Large intestine (tissue), 12 donors: ENCODE measurements at places on chromosomes 2 and 18.
A peak's percentile ranks its signal among the peaks of the same experiment; 100 is the strongest.

DNA sequence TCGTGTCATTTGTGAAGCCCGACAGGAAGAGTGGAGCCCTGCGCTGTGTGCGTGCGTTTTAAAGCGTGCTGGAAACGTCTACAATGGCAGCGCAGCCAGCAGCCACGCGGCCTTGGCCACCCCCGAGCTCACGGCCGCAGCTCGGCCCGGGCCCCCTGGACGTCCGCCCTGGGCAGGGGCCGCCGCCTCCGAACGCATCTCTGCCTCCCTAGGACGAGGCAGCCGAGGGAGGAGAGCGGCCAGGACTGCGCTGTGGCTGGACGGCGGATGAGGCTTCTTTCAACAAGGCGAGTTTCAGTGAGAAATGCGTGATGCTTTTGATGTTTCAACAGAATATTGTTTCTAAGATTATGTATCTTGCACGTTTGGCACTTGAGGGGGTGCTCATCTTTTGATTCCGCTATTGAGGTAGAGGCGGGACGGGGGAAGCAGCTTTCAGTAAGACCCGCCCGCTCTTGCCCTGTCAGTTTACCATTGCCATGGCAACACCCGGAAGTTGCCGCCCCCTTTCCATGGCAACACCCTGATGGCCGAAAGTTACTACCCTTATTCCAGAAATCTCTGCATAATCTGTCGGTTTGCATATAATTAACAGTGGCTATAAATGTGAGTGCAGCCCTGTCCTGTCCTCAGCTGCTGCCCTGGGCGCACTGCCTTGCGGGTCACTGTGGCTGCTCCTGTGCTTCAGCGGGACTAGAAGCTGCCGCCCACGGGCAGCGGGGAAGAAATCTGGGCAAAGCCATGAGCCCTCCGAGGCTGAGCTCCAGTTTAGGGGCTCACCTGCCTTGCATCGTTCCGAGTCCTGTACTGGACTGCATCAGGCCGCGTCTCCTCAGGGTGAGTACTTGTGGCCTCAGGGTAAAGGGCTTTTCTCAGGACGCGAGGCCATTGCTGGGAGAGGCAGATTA is 38.6 kb downstream of the ADNP2 start:
- peak; percentile 74 for DNase-seq

DNA sequence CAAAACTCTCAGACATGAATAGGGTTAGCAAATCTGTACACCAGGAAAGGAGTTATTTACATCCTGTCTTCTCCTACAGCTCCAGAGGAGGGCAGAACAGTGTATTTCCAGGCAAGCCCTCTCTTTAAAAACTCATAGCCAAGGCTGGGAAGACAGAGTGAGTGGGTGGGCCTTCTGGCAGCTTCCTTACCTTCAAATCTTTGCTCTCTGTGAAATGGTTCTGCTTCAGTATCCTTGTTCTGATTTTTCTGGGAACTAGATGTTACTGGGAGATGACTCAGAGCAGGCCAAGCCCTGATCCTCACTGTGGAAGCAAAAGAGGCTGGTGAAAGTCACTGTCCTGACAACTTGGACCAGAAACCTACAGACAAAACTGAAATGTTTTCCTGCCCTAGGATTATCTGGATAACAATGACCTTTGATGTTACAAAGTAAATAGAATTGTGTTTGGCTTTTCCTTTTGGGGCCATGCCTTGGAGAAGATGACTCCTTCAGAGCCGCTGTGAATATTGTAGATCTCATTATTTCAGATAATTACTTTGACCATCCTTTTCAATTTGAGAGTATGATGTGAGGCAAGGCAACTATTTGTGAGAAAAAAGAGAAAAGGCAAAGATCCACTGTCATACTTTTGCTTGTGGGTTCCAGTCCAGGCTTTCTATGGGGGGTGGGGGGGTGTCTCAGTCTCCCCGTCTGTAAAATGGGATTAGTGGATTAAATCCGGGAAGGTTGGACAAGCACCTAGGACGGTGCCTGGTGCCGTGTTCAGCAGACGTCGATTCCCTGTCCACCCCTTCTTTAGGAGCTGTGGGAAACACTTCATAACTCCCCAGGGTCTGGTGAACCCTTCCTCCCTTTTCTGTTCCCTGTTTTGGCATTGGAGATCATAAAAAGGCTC is 644 bp upstream of the QPCT start:
- no peak for DNase-seq

- DNase-seq, result peak; percentile 56
These were observed 96.5 kb upstream of the PIEZO2 start for GRCh38 chr18:11245879-11246278.

- no peak for DNase-seq
These were observed 910.7 kb upstream of the FANCL start for GRCh38 chr2:59151805-59152204.

DNA sequence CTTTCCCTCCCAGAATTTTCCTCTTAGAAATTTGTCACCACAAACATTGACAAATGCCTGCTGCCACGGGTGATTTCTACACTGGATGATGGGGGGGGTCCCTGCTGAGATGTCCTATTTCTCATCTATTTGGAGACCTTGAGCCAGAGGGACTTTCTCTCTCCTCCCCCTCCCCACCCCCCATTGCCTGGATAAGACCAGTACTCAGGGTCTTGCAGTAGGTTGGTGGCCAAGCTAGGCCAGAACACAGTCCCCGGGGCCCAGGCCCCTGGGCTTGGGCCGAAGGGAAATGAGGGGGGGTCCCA is 560 bp upstream of the DUSP2 start:
- no peak for DNase-seq

- DNase-seq, result no peak
These were observed 555.2 kb downstream of the CMPK2 start for GRCh38 chr2:6310256-6311215.

GRCh38 chr2:46655551-46656436 is 176.4 kb downstream of the TMEM247 start:
- no peak for DNase-seq

DNA sequence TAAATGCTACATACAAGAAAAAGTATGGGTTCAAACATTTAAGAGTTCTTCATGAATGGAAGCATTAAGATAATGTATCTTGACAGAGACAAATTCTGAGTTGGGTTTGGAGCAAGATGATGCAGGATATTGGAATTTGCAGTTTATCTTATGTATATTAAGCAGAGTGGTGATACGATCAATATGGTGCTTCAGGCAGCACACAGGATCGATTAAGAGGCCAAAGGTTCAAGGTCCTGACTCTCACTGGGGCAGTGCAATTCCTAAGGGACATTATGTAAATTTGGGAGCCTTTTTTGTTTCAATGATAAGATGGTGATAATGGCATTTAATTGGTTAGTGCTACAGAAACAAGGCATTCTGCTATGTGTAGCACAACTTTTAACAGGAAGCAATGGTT is 381.9 kb downstream of the KCNJ3 start:
- DNase-seq, result no peak

DNA sequence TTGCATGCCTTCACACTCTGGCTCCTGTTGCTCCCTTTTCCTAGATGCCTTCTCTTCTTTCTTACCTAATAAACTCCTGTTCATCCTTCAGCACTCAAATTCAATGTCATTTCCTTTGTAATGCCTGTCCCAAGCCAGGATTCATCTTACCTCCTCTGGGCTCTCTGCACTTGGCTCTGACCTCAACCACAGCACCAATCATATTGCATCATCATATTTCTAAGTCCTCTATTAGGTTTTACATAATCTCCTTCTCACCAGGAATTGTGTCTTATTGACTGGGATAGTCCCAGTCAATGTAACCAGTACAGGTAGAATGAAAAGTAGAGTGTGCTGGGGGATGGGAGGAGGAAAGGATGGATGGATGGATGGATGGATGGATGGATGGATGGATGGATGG is 187.1 kb downstream of the NRP2 start:
- no peak for DNase-seq

DNA sequence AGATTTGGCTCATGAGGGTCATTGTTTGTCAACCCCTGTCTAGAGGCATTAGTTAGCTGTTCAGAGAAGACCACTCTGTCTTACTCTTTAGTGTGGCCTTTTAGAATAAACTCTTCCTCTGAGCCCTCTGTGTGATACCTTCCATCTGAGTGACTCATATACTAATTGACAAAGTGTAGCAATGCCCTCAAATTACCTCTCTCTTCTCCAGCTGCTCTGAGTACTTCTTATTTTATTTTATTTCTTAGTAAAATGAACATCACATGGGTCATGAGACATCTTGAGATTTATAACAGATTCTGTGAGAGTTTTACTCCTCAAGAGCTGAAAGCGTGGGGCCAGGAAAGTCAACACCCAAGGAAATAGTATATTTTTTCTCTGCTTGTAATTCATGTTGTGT is 67.4 kb downstream of the KCTD18 start:
- no peak for DNase-seq
